ENCODE measurements at places on chromosomes 1 and 21.

DNA sequence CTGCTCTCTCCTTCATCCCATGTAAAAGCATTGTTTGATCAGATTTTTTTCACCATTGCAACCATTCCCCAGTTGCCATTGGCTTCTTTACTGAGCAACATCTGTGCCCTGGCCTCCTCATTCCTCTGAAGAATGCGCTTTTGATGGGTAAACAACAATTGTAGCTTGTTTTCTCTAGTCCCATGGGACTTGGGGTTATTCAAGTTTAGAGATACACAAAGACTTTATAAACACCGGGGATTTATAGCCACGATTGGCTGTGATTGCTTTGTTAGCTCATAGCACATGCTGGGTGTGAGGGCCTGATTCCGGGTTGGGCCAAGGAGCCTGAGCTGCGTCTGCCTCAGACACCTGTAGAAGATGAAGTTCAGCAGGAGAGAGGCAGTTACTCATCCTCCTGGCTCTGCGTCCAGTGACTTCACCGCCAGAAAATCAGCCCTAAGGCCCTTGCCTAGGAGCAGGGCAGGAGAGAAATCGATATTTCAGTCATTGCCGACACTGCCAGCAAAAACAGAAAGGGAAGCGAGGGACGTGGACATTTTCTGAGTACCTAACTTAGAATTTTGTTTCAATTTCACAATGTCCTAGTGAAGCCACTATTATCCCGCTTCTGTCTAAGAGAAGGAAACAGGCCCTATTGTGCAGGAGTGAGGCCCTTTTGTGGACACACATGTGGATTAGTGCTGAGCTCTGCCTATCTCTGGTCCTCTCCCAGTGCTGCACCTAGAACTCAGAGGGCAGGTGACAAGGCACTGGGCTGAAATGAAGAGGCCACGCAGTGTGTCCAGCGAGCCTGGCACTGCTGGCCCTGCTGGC is 159.8 kb upstream of the USP24 start:
- DNase-seq, result no peak

DNA sequence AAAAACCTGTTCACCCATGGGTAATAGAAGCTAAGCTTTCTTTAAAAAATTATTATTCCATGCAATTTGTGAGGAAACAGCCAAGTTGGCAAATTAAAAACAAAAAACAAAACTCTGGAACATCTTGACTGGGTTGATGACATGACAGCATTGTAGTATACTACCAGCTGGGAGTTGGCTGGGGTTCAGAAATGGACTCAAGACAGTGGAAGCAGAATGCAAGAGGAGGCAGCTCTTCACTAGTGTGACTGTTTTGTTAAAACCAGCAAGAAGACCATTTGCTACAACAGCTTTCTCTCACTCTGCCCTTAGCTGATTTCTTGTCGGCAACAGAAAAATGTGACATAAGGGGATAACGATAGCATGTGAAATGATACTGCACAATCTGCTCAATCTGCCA is 1298.9 kb upstream of the ADGRL4 start:
- no peak for DNase-seq

GRCh38 chr1:211903490-211904245 is 73.1 kb upstream of the LPGAT1 start:
- no peak for DNase-seq

GRCh38 chr1:17232759-17233661 is 15.9 kb upstream of the PADI3 start:
- no peak for DNase-seq

GRCh38 chr1:231841616-231842344 is 215.2 kb downstream of the DISC1 start:
- DNase-seq, result no peak

- DNase-seq, result no peak
Observed at GRCh38 chr1:165342168-165342567, 14.3 kb downstream of the LMX1A start.

- no peak for DNase-seq
Observed at GRCh38 chr1:222732216-222733159, 4.5 kb upstream of the FAM177B start.

DNA sequence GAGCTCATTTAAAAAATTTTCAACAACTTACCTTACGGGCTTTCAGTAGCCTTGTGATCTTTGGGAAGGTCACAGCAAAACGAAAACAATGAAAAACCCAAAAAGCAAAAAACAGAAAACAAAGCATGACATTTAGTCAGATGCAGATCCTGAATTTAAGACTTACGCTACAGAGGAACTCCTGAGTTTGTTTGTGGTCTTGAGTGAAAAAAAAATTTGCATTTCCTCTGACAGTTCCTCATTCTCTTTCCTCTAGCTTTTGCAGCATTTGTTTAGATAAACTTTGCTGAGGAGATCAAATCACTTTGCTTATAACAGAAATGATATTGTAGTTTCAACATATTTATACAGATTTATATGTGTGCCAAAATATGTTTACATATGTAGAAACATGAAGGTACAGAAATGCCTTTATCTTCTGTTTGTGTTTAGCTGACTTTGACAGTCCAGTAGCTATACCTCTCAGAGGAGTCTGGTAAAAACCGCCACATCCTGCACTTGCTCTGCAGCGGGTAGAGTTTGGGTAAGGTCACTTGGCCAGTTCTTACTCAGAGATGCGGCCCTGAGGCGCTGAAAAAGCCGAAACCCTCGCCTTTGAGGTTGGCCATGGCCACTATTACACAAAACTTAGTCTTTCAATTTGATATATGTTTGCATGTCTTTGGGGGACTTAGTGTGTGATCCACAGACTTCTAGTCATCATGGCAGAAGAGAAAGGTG is 142.5 kb downstream of the TNR start:
- DNase-seq, result no peak

GRCh38 chr1:223062177-223062576 is 80.9 kb downstream of the TLR5 start:
- DNase-seq, result no peak

GRCh38 chr1:39826583-39826982 is 37.9 kb upstream of the BMP8B start:
- DNase-seq, result no peak

GRCh38 chr1:233477359-233477758 is 136.5 kb upstream of the KCNK1 start:
- DNase-seq, result no peak

GRCh38 chr1:54627196-54627595 is 3.9 kb upstream of the FAM151A start:
- DNase-seq, result no peak

GRCh38 chr1:48263041-48263440 is 40.5 kb downstream of the SLC5A9 start:
- DNase-seq, result no peak

DNA sequence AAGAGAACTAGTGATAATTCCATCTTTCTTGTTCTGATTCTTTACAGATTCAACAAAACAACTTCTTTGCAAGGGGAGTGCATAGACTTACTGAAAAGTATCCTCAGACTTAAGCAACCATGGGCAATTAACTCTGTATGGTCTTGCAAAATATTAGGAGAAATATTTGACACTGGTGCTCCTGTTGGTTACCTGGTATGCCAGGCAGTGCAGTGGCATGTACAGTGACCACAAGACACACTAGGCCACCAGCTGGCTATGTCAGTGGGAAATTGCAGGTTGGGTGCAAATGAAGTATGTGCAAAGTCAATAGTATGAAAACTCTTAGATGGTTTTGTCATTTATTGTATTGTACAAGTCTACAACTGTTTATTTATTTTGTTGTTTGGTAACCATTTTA is 34.5 kb downstream of the EPS15 start:
- no peak for DNase-seq

DNA sequence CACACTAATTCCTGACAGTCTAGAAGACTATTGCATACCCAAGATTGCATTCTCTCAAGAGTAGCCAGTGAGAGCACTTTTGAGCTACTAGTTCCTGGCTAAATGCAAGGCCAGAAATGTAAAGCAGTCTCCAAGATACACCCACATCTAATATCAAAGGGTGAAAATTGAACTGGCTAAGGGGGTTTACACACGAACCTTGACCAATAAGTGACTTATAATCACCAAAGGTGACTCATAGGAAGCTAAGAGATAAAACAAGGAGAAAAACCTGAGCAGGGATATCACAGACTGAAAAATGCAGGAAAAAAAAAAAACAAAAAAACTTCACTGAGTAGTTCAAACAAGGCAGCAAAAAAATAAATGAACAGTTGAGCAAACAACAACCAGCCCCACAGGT is 172.2 kb upstream of the RRP15 start:
- no peak for DNase-seq

- DNase-seq, result no peak
Observed at GRCh38 chr1:33784876-33785275, 79.0 kb upstream of the HMGB4 start.

- DNase-seq, result no peak
Observed at GRCh38 chr1:101479945-101480344, 243.1 kb downstream of the S1PR1 start.

DNA sequence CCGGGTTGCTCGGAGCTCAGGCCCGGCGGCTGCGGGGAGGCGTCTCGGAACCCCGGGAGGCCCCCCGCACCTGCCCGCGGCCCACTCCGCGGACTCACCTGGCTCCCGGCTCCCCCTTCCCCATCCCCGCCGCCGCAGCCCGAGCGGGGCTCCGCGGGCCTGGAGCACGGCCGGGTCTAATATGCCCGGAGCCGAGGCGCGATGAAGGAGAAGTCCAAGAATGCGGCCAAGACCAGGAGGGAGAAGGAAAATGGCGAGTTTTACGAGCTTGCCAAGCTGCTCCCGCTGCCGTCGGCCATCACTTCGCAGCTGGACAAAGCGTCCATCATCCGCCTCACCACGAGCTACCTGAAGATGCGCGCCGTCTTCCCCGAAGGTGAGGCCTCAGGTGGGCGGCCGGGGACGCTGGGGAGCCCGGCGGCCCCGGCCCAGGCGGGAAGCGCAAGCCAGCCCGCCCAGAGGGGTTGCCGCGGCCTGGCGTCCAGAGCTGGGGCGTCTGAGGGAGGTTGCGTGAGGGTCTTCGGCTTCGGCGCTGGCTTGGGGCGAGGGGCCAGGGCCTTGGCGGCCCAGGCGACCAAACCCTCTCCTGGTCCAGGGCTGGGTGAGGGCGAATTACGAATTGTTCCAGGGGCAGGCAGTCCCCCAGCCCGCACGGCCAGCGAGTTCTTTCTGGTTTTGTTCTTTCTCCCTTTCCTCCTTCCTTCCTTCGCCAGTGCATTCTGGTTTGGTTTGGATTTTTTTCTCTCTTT is 805 bp downstream of the SIM2 start:
- no peak for DNase-seq

DNA sequence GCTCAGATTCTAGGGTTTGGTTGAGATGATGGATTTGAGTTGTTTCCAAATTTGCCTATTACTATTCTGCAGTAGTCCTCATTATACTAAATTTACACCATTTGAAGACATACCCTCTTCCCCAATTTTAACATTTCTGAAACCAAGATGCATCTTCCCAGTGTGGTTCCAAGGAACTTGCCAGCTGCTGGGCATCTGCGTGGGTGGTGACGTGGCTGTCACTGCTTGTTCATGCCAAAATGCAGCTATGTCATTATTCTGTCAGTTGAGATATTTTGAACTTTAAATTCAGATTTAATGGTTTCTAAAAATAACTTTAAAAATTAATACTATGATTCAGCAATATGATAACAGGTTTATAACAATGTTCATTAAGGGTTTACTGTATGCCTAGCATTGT is 1.2 kb downstream of the ZFP69 start:
- DNase-seq, result no peak

- no peak for DNase-seq
Observed at GRCh38 chr1:204145033-204145504, 6.8 kb downstream of the ETNK2 start.

- DNase-seq, result no peak
Observed at GRCh38 chr1:173128742-173129141, 78.0 kb upstream of the TNFSF18 start.

DNA sequence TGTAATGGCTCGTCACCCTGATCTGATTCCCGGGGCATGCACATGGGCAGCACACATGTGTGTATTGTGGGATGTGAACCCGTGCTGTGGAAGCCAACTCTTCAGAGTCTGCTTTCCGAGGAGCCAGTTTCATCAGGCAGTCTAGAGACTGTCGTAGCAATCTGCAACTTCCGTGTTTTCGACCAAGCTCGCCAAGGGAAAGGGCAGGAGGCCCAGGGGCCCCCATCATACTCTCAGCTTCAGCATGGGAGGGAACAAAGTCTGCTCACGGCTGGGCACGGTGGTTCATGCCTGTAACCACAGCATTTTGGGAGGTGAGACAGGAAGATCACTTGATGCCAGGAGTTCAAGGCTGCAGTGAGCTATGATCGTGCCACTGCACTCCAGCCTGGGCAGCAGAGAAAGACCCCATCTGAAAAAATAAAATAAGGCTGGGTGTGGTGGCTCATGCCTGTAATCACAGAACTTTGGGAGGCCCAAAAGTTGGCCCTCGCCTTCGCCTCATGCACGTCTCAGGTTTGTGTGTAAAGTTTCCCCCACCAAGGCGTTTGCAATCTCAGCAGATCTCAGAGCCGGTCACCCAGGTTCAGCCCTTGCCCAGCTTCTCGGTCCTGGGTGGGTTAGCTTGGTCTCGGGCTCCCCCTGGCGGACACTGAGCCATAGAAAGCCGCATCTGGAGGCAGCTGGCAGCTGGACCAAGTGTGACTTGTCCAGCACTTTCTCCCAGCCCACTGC is 48.5 kb upstream of the SLC25A33 start:
- DNase-seq, result peak; percentile 7

DNA sequence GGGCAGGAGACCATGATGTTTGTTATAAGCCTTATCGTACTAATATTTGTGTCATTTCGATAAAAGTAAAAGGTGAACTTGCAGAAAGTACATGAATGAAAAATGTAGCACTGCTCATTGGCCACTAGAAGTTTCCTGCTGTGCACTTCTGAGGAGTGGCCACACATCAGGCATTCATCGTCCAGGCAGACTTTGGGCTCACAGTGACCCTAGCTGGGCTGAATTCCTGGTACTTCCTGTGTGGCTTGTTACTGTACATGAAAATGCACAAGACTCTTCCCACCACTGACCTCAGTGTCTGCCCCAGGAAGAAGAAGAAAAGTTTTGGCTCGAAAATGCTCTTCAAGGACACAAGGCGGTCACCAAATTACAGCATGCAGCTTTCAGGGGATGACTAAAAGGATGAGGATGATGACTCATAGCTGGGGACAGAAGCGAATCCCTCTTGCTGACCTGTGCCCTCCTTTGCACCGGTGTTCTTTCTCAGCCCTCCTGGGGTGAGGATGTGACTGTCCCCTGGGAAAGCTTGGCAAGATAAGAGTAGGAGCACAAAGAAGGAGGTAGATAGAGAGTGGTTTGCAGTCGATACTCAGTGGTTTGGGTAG is 252.4 kb upstream of the KAZN start:
- no peak for DNase-seq

GRCh38 chr1:25104932-25105561 is 127.3 kb downstream of the SYF2 start:
- DNase-seq, result no peak

GRCh38 chr21:34762786-34763185 is 94.0 kb downstream of the CLIC6 start:
- no peak for DNase-seq

- no peak for DNase-seq
Observed at GRCh38 chr1:248013229-248013710, at the start of gene OR2L5. OR2L5 (plus strand) TSS chr1:248013660; CDS start chr1:248021948, 8,288 bp downstream.

GRCh38 chr1:189628857-189629256 is 848.8 kb downstream of the BRINP3 start:
- no peak for DNase-seq

DNA sequence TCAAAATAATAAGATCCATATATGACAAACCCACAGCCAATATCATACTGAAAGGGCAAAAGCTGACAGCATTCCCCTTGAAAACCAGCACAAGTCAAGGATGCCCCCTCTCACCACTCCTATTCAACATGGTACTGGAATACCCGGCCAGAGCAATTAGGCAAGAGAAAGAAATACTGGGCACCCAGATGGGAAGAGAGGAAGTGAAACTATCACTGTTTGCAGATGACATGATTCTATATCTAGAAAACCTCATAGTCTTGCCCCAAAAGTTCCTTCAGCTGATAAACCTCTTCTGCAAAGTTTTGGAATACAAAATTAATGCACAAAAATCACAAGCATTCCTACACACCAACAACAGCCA is 442.7 kb downstream of the PTBP2 start:
- DNase-seq, result no peak

Data from NCI-H748 treated with DMSO at 0.1 percent for 48 hours (cell line).